Activated CD4-positive, alpha-beta T cell treated with anti-CD3 and anti-CD28 coated beads, Interleukin-2, amount 10 ng/mL, durations not matched to agents 24 days and 14 days (primary cell): ENCODE measurements at places on chromosomes 7 and 10. TPM values are rescaled to one million over a fixed set of nuclear protein-coding genes. Genes with fewer than 3 reads are reported as not detected.

The GLCCI1 gene
- 10.1 and 10.9 TPM in 2 replicates for total RNA-seq

The MRPS17 gene
- 36.4 and 37.6 TPM in 2 replicates for total RNA-seq

The MMD2 gene
- total RNA-seq = not detected in 2 replicates

The C10orf143 gene
- 2.5 and 3.0 TPM in 2 replicates for total RNA-seq

The UCN3 gene
- not detected in 2 replicates for total RNA-seq

The GPNMB gene
- 0.95 and 1.3 TPM in 2 replicates for total RNA-seq

The CYP3A7 gene
- not detected in 2 replicates for total RNA-seq

The HOXA5 gene
- not detected in 2 replicates for total RNA-seq

The HPS1 gene
- 58.6 and 61.5 TPM in 2 replicates for total RNA-seq

GRCh38 chr7:98553666-98554065 is 63.4 kb upstream of the NPTX2 start:
- no peak for DNase-seq
- H3K36me3 ChIP-seq = no peaks in the 10 kb centered on the region
- H3K27me3 ChIP-seq = no peaks in the 10 kb centered on the region
- H3K4me3 ChIP-seq = no peak overlapping the region
- H3K27ac ChIP-seq = no peak overlapping the region

DNA sequence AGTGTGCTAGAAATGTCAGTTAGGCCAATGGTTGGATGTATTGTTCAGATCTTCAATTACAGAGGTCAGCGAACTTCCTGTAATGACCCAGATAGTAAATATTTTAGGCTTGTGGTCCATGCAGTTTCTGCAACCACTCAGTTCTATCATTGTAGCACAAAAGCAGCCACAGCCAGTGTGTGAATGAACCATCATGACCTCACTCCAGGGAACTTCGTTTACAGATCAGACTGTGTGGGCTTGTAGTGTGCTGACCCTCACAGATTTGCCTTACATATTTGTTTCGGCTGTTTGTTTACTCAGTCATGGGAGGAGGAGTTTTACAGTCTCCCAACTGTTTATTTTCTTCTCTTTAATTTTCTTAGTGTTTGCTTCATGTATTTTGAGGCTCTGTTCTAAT is 55.4 kb downstream of the LANCL2 start:
- H3K4me1 ChIP-seq = no peaks in the 10 kb centered on the region
- H3K4me3 ChIP-seq = no peak overlapping the region
- no peak for DNase-seq
- peaks cover 1% of the 10 kb centered on the region for H3K36me3 ChIP-seq

DNA sequence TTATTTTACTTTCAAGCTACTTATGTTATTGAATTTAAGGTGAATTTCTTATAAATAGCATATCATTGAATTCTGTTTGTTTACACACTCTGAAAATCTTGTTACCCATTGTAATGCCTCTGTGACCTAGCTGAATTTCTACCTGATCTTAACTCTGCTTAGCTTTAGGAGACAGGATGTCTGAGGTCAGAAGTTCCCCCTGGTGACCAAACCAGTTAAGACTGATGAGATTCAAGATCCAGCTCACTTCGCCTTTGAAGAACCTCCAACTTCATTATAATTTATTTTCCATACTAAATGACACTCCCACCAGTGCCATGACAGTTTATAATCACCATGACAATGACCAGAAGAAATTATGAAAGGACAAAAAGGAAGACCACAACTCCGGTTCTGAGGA is 213.4 kb upstream of the CDC14C start:
- H3K4me3 ChIP-seq = no peak overlapping the region
- H3K4me1 ChIP-seq = no peaks in the 10 kb centered on the region
- H3K36me3 ChIP-seq = no peaks in the 10 kb centered on the region
- no peaks in the 10 kb centered on the region for H3K27me3 ChIP-seq
- H3K27ac ChIP-seq = no peak overlapping the region
- no peak for DNase-seq

- DNase-seq = no peak
- H3K4me3 ChIP-seq = no peak overlapping the region
Observed at GRCh38 chr10:56633876-56634452, 272.9 kb upstream of the ZWINT start.

- peaks cover 2% of the 10 kb centered on the region for H3K27me3 ChIP-seq
- DNase-seq = no peak
- H3K27ac ChIP-seq = no peak overlapping the region
- H3K4me3 ChIP-seq = no peak overlapping the region
- H3K4me1 ChIP-seq = no peaks in the 10 kb centered on the region
Observed at GRCh38 chr7:88090671-88091070, 129.2 kb downstream of the SRI start.

GRCh38 chr10:73899423-73899822 is 11.5 kb upstream of the PLAU start:
- H3K4me1 ChIP-seq = peaks cover 4% of the 10 kb centered on the region
- no peaks in the 10 kb centered on the region for H3K36me3 ChIP-seq
- no peak overlapping the region for H3K4me3 ChIP-seq
- H3K27ac ChIP-seq = no peak overlapping the region
- H3K27me3 ChIP-seq = peaks cover 25% of the 10 kb centered on the region

DNA sequence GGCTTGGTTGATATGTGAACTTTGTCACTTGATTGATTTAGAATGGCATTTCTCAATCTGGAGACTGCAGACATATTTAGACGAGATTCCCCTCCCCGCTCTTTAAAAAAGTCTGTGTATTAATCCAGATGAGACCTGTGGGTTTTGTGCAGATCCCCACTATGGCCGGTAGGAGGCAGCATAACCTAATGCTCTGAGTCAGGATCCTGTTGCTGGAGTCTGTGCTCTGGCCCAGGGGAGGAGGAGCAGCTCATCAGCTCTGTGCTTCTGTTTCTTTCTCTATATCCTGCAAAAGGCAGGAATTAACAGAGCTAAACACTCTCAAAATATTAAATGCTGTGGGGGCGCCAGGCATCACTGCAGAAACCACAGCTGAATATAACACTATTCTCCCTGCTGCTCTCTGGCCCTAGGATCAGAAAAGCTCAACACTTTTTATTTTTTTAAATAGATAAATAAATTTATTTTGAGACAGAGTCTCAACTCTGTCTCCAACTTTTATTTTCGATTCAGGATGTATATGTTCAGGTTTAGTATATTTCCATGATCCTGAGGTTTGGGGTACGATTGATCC is 23.9 kb upstream of the SEPHS1 start:
- H3K27me3 ChIP-seq = no peaks in the 10 kb centered on the region
- no peak overlapping the region for H3K27ac ChIP-seq
- no peak overlapping the region for H3K4me3 ChIP-seq
- peak; percentile 92 for DNase-seq
- no peaks in the 10 kb centered on the region for H3K36me3 ChIP-seq

DNA sequence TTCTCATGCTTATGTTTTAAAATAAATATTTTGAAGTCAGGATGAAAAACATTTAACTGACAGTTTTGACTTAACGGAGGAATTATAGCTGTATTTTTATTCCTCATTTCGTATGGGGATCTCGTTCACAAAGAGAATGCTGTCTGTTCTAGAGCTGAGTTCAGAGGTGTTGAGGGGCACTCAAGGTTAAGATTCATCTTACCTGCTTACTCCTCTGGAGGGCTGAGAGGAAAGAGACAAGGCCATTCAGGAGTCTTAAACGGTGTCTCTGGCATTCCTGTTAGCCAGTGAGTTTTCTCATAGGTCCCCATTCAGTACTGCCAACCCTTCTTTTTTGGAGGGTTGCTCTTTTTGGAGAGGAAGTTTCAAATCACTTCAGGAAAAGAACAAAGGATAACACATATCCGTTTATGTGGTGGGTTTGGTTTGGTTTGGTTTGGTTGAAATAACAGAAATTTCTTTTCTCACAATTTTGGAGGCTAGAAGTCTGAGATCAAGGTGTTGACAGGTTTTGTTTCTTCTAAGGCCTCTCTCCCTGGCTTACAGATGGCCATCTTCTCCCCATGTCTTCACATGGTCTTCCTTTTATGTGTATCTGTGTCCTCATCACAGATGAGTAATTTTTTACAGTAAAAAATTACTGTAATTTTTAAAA is 23.1 kb downstream of the CALHM2 start:
- H3K27ac ChIP-seq = peak overlapping the region; percentile 75
- H3K36me3 ChIP-seq = peaks cover 75% of the 10 kb centered on the region
- peak overlapping the region; percentile 51 for H3K4me3 ChIP-seq
- no peaks in the 10 kb centered on the region for H3K27me3 ChIP-seq

GRCh38 chr10:132655735-132656134 is 118.1 kb downstream of the INPP5A start:
- no peak for DNase-seq
- no peak overlapping the region for H3K27ac ChIP-seq
- H3K27me3 ChIP-seq = no peaks in the 10 kb centered on the region
- no peak overlapping the region for H3K4me3 ChIP-seq
- H3K4me1 ChIP-seq = no peaks in the 10 kb centered on the region
- peaks cover 13% of the 10 kb centered on the region for H3K36me3 ChIP-seq

GRCh38 chr10:27464993-27465392 is 39.1 kb upstream of the RAB18 start:
- H3K4me3 ChIP-seq = peak overlapping the region; percentile 33
- peaks cover 32% of the 10 kb centered on the region for H3K4me1 ChIP-seq
- H3K27me3 ChIP-seq = peaks cover 6% of the 10 kb centered on the region
- DNase-seq = peak; percentile 79

DNA sequence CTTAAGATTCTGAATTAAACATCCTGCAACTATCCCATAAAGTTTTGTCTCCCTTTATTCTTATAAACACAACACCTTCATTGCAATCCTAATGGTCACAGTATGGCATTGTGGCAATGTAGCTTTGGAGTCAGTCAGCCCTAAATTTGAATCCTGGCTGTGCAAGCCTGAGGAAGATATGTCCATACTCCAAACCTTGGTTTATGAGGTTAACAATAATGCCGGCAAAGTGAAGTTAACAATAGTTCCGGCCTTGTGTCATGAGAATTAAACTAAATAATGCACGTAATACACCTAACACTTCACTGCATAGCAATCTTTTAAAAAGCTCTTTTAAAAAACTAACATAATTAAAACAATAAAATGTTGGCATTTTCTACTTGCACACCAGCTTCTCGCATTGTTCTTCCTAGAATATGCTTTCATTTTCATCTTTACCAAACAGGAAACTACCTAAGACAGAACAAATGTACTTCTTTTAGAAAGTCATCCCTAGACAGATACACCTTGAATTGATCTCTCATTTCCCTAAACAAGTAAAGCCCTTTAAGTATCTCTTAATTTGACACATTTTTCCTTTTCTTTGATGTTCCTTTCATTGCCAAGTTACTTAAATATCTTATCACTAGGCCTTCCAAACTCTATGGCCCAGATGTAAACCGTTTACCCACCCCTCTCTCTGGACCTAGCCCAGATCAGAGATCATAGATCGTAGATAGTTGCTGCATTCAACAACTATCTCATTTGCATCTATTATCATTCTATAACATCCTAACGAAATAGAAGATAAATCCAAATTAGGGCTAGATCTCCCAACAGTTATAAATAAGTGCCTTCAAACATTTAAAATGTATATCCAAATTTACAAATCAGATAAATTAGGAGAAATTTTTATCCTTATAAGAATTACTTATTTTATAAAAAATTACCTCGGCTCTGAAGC is 66.7 kb downstream of the CREB3L2 start:
- peaks cover 42% of the 10 kb centered on the region for H3K4me1 ChIP-seq
- H3K36me3 ChIP-seq = peaks cover 10% of the 10 kb centered on the region
- peak overlapping the region; percentile 89 for H3K4me3 ChIP-seq
- H3K27ac ChIP-seq = peak overlapping the region; percentile 93
